GM23338 (cell line): ENCODE measurements at places on chromosomes 11 and 22.

GRCh38 chr22:46696614-46697013 lies 41.4 kb downstream of the CERK start:
- DNase-seq, result no peak

DNA sequence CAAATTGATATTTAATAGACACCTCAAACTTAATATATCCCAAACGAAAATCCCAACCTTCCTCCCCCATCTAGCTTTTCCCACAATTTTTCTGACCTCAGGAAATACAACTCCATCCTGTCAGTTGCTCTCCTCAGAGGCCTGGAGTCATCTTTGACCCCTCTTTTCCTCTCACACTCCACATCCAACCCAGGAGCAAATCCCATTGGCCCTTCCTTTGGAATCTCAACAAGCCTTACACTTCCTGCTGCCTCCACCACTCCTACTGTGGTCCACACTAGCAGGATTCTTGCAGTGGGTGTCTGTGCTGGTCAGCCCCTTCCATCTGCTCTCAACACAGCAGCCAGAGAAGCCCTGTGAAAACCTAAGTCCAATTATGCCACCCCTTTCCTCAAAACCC lies 39.3 kb upstream of the RFPL3 start:
- no peak for DNase-seq

DNA sequence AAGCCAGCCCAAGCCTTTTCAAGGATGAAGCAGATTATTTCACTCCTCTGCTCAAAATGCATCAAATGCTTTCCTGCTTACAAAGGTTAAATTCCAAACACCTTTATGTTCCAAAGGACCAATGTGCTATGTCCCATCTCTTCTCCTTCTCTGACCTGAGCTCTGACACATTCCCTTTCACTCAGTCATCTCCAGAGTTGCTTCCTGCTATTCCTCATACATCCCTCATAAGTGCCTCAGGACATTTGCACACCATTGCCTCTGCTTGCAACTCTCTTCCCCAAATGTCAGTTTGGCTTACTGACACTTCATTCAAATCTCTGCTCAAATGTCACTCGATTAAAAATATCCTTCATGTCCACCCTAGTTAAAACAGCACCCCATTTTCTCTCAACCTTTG lies 53.3 kb upstream of the BMAL1 start:
- no peak for DNase-seq

DNA sequence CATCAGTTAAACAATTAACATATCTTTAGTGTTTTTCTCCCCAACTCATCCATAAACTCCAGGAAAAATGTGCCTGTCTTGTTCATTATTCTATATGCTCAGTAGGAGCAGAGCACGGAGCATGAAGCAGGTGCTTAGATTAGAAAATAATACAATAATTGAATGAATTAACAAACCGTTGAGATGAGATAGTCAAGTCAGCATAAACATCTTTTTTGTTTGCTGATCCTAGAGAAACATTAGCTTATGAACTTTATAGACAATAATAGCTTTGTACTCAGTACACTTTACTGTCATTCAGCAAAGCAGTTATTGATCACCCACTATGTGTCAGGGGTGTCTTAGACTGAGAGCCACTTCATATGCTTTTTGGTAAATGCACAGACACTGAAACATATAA lies 105.2 kb upstream of the SEZ6L start:
- no peak for DNase-seq

DNA sequence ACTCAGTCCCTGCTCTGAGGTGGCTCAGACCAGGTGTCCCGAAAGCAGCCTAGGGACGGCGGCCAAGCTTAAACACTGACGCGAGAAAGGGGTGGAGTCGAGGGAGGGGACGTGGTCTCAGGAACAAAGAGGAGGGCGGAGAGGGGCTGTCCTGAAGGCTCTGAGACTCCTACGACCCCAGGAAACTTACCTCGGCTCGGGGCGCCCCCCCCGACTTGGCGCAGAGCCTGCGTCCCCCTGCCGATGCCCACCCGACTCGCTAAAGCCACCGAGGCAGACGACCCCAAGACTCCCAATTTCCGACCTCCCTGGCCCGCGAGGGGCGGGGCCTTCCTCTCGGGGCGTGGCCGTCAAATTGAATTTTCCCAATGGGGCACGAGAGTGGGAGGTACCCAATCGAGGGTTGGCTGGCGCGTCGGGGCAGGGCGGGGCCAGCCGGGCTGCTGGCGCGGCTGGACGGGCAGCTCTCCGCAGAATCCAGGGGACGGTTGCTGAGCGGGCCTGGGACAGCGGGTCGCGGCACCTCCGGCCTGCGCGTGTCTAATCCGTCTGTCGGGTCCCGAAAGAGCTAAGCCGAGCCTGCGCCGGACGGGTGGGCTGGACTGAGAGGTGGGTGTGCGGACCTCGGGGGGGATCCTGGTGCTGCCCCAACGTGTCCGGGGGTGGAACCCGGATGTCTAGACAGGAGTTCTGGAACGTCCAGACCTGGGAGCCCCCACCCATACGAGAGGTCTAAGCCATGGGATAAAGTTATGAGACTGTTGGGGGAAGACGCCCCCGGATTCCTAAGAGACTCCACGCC lies at the start of gene SMTN:
Gene SMTN, plus strand, starts transcription at position 471 of the 802 bp plus-strand sequence. CDS start 1,941 bp downstream, outside the sequence.
- DNase-seq, result peak; percentile 97

DNA sequence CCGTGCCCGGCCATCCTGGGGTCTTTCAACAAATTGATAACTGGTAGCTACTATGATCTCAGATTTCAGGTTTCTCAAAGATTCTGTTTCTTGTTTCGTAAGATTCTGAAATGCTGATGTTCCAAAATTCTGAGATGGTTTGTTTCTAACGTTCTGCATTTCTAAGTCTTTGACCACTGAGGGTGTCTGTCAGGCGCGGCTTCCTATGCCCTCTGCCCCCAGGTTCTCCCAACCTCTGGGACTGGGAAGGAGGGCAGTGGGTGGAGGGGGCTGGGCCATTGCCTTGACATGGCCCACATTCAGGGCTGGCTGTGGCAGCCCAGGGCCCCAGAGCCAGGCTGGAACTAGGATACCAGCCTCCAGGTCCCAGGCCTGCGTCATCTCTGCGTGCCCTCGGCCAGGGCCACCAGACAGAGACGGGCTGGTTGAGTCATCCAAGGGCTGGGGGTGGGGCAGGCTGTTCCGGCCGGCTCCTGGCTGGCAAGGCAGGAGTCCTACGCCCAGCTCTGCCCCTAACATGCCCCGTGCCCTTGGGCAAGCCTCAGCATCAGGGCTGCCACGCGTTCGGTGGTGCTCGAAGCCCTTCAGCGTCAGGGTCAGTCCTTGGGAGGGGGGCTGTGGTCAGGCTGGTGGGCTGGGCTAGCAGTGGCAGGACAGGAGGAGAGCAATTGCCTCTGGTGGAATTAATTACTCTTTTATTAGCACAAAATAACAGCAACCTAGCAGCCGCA lies 5.2 kb downstream of the TMEM134 start:
- no peak for DNase-seq

- DNase-seq, result no peak
Measured at GRCh38 chr11:6864438-6864837, 1.6 kb downstream of the OR10A2 start.

GRCh38 chr11:71247551-71248250 lies 4.7 kb downstream of the SHANK2 start:
- DNase-seq, result peak; percentile 87

DNA sequence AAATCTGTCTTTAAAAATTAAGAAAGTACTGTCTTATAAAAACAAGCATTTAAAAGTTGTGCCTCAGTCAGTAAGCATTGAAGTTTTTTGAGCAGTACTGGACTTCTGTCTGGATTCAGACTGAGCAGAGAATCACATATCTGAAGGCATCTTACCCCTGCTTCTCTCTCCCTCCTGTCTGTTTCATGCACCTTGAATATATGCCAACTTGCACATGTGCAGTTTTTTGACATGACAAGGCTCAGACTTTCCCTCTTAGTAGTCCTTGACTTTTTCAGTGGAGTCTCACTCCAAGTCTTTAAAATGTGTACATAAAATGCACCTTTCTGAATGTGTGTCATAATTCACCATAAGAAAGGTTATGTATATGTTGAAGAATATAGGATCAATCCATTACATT lies 19.8 kb downstream of the SPECC1L start:
- DNase-seq, result no peak

- no peak for DNase-seq
Measured at GRCh38 chr22:48834404-48834803, 993.3 kb downstream of the BRD1 start.

DNA sequence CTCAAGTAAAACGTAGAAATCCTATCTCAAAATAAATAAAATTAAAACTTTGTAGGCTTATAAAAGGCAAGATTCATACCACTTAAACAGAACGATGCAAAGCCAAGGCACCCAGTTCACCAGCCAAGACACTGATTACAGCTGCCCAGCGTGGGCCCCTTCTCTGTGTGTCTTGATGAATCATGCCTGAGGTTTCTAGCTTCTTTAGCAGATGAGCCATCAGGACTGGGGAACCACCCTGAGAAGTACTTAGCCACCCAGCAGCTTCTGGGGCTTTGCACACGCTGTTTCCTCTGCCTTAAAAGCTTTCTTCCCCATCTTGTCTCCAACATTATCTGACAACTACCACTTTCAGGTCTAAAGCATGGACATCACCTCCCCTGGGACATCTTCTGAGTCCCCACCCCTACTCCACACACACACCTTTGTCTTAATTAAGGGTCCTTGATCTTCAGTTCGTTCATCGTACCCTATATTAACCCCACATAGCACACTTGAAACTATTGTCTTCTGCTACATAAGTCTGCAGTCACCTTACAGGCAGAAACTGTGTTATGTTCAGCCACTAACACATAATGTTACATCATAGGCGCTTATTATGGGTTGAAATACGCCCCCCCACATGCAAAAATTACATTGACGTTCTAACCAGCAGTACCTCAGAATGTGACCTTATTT lies 8.7 kb upstream of the LAYN start:
- DNase-seq, result no peak

GRCh38 chr11:28836285-28837081 lies 728.3 kb downstream of the METTL15 start:
- DNase-seq, result no peak

GRCh38 chr11:70627219-70627618 lies 228.9 kb downstream of the CTTN start:
- no peak for DNase-seq

DNA sequence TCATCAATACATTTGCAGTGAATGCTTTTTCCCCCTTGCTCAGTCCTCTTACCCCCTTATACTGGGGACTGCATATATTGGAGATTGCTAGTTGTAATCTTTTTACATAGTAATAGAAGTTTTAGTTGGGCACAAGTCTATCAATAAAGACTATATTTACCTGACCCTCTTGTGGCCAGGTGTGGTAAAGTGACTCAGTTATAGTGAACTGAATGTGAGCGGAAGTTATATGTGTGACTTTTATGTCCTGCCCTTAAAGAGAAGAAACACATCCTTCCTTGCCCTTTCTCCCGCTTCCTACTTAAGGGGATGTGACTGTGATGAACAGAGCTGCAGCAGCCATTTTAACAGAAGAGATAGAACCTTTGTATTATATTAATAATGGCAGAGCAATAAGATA lies 362.0 kb downstream of the METTL15 start:
- DNase-seq, result no peak

GRCh38 chr11:33965032-33965431 lies 73.2 kb upstream of the LMO2 start:
- no peak for DNase-seq

GRCh38 chr11:124934862-124935547 lies 842 bp downstream of the HEPACAM start:
- DNase-seq, result peak; percentile 21

DNA sequence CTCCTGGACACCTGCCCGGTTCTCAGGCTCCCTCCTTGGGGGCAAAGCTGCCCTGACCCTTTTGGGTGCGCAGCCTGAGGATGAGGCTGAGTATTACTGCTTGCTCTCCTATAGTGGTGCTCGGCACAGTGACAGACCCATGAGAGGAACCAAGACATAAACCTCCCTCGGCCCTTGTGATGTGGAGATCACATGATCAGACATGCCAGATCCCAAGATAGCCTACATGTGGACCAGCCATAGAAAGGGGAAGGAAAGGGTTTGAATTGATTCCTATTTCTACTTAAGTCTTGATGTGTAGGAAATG lies 125.3 kb downstream of the VPREB1 start:
- no peak for DNase-seq

DNA sequence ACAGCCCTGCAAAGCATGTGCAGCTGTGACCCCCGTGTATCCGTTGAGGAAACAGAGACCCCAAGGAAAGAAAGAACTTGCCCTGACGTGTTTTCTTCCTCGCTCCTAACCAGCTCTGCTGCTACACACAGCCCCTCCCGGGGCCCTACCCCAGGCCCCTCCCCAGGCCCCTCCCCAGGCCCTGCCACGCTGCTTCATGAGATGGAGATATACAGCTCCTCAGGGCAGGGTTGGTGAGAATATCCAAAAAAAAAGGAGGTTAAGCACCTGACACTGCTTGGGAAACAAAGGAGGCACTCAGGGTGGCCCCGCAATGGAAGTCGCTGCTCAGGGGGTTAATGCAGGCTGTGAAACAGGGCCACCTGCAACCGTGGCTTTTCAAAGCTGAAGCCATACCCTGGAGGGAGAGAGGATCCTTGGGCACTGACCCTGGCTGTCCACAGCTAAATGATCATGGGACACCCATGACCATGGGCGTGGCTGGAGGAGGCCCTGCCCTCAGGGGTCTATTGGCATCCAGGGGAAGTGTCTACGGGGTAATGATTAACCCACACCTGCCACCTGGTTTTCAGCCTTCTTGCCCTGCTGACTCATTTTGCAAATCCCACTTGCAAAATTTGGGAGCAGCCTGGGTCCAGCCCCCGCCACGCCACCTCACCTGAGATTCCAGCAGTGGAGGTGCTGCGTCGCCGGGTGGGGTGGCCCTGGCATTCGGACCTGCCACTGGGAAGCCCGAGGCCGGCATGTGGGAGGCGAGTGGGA lies 112.1 kb upstream of the ANO1 start:
- no peak for DNase-seq

GRCh38 chr11:19392321-19392720 lies 151.6 kb upstream of the E2F8 start:
- DNase-seq, result no peak

GRCh38 chr22:33869946-33870345 lies 50.3 kb downstream of the LARGE1 start:
- DNase-seq, result no peak

DNA sequence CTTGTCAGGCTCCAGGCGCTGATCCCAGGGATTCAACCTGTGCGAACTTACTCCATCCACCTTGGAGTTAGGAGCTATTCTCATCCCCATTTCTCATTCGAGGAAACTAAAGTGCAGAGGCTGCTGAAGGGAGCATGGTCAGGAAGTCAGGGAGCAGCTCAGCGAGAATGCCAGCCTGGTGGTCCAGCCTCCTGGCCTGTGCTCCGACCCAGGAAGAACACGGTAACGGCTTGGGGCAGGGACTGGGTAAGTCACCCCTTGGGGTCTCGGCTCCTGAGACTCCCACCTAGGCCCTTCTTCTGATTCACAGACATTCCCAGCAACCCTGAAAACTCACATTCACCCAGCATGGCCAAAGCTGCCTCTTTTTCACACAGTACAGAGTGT lies 132.8 kb downstream of the CRYBB2 start:
- no peak for DNase-seq

GRCh38 chr22:29816980-29817379 lies 21.1 kb downstream of the ASCC2 start:
- no peak for DNase-seq

GRCh38 chr11:21053466-21053865 lies 384.1 kb downstream of the NELL1 start:
- DNase-seq, result no peak

GRCh38 chr22:19179497-19180048 lies 1.0 kb upstream of the SLC25A1 start:
- DNase-seq, result peak; percentile 89
